ENCODE measurements at places on chromosomes 5 and 9.

- DNase-seq: no peak
Observed at GRCh38 chr9:93665128-93665636, 88.8 kb downstream of the PHF2 start.

- no peak for DNase-seq
Observed at GRCh38 chr9:109416135-109416706, 81.9 kb downstream of the PTPN3 start.

- no peak for DNase-seq
Observed at GRCh38 chr9:14247577-14247976, 66.4 kb downstream of the NFIB start.

DNA sequence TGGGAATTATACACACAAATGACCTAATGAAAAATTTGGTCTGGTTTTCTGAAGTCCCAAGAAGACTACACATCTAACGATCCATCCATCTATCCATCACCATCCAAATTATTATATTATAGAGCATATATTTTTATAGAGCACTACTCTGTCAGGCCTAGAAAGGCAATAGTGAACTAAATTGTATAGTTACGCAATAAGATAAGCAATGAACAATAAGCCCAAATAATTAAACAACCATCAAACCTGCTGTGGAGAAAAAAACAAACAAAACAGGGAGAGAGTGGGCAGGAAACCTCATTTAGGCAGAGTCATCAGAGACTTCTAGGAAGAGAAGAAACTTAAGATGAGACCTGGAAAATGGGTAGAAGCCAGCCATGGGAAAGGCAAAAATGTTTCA lies 59.7 kb downstream of the MTX3 start:
- no peak for DNase-seq

GRCh38 chr9:92384375-92384774 lies 20.0 kb downstream of the OGN start:
- no peak for DNase-seq

DNA sequence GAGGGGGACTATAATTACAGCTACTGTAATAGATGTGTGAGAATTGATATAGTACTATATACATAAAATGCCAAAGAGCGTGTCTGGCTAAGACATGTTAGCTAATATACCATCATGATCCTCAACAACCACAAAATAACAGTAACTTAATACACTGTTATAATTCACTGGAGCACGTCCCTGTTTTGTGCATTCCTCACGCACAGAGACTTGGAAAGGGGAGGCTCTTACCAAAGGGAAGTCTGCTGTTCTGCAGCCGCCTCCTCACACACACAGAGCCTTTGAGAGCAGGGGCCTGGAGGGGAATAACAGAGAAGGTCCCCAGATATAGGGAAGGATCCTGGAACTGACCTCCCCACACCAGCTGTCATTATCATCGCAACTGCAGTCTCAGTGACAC lies 97.3 kb downstream of the ANKRD18A start:
- DNase-seq: no peak

- no peak for DNase-seq
Observed at GRCh38 chr5:86354664-86355063, 263.1 kb upstream of the COX7C start.

- no peak for DNase-seq
Observed at GRCh38 chr9:133552236-133552635, 17.7 kb downstream of the ADAMTSL2 start.

DNA sequence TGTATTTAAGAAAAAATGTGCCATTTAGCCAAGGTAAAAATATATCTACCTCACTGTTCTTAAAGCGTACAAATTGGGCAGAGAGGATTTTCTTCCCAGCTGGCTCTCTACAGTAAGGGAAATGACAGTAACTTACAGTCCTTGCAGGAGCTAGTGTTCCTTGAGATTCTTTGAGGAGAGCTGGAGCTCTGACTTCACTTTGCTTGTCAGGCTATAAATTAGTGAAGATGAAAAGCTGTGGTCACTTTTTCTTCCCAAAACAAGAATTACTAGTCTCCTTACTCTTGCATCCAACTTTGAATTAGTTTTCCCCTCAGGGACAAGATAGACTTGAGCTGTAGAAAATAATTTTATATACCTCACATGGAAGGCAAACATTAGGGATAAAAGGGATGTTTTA lies 129.9 kb downstream of the ZSWIM6 start:
- DNase-seq: no peak

DNA sequence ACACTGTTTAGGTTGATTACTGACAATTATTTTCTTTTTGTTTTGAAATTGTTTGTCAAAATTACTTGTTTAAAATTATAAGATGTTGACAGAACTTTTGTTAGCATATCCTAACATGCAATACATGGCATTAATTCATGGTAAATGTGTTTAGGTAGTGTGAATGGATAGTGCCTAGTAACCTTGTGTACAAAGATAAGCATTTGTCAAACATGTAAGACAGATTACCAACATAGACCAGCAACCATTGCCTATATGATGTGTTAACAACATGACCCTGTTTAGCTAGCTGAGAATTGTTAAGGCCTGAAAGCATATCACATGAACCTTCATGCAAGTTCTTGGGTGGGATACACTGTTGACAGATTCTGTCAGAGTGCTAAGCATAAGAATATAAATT lies 13.4 kb downstream of the MAN2A1 start:
- no peak for DNase-seq

DNA sequence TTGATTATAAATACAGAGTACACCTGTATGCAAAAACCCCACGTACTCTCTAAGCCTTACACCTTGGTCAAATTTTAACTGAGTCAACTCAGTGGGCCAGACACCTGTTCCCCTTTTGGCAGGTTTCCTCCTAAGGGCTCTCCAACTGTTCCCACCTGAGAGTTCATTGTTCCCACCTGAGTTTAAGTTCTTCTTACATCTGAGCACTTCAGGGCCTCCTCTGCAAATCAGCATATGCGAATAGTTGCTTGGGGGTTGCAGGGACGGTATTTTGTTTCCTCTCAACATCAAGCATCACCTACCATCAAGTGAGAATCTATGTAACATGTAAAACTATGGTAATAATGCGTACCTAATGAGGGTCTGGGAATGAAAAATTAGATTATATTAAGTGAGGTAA lies 300.0 kb downstream of the PIK3R1 start:
- no peak for DNase-seq

DNA sequence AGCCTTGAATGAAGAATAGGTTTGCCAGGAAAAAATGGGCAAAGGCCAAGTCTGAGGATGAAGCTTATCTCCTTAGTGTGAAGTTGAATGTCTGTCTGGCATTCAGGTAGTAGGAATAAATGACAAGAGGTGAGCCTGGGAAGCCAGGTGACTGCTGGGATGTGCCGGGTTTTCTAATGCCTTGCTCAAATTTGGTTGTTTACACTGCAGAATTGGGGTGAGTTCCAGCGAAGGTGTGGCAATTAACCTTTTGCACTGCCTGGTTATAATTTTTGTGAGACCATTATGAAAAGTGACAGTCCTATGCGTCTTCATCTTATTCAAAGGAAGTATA lies 73.6 kb downstream of the MAST4 start:
- no peak for DNase-seq

- DNase-seq: no peak
Observed at GRCh38 chr9:133787754-133788025, 49.5 kb upstream of the SARDH start.

- no peak for DNase-seq
Observed at GRCh38 chr5:96741891-96742309, 65.8 kb downstream of the ERAP1 start.

- DNase-seq: no peak
Observed at GRCh38 chr9:99039505-99040182, 65.3 kb upstream of the TGFBR1 start.

GRCh38 chr5:14487897-14488570 lies 93.6 kb upstream of the OTULINL start:
- DNase-seq: no peak

GRCh38 chr9:35658968-35659220 lies 802 bp downstream of the CCDC107 start:
- DNase-seq: no peak

DNA sequence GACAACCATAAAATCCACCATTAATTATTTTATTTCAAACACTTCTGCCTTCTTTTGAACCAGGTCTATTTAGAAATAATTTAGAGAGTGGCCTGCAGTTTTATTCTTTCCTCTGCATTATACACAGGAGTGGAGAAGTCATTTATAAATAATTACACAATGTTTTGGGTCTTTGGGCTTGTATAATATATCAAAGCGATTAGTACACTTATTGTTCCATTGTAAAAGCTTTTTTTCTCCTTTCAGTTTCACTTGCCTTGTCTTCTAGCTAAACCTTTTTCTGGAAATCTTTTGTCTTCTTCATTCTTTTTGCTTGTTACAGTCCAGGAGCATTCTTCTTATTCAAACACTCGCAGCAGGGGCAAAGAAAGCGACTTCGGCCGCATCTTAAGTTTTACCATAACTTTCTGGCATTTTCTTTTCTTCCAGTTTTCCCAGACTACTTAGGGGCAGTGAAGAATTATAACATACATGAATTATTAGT lies 7.3 kb upstream of the NEUROG1 start:
- no peak for DNase-seq

- no peak for DNase-seq
Observed at GRCh38 chr9:95355500-95355899, 38.0 kb upstream of the FANCC start.

GRCh38 chr5:88602584-88602983 lies 280.4 kb downstream of the MEF2C start:
- peak; percentile 36 for DNase-seq

DNA sequence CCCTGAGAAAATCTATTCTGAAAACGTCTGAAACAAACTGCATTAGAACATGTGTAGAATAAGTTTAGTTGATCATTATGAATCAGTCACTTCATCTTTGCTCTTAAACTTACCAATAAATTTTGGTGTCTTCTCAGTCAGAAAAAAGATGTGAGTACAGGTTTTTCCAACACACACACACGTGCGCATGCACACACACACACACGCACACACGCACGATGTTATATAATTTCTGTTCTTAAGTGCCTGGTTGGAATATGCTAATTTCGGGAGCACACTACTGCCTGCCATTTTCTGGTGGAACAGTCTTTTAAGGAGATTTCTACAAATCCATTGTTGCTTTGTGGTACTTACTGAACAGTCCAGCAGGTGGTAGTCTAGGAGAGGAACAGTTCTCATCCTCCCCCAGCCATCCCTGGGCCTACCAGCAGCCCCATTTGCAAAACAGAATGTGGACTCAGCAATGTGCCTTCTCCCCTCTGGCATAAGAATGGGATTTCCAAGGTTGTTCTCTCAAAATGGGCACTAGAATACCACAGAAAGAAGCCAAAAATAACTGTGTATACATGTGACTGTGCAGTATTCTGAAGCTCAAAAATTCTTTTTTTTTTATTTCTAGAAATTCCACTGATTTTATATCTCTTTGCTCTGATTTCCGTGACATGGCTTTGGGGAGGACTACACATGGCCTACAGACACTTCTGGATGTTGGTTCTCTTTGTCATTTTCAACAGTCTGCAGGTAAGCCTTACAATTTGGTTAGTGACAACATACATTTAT lies 281.3 kb downstream of the ARRDC3 start:
- DNase-seq: peak; percentile 75

GRCh38 chr5:123421773-123422172 lies 1.4 kb downstream of the CEP120 start:
- no peak for DNase-seq

- no peak for DNase-seq
Observed at GRCh38 chr9:92392690-92393089, 11.7 kb downstream of the OGN start.

DNA sequence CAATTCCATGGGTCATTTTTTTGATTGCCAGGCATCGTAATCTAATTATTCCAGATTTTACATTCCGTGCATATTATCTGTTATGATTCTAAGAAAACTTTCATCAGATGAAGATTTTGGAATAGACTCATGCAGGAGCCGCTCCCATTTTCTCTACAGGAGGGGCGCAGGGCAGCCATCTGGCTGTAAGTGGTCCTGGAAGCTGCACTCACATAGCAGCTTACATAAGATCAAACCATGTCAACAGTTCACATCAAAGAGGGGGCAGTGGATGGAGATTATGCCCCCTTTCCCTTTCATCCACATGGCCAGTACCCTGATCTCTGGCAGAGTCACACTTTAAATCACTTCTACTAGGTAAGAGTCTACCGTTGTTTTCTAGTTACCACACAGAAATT lies 73.3 kb upstream of the PCA3 start:
- DNase-seq: no peak

GRCh38 chr5:169591636-169592035 lies 8.1 kb downstream of the SPDL1 start:
- no peak for DNase-seq

- DNase-seq: no peak
Observed at GRCh38 chr9:4371108-4371507, 71.2 kb upstream of the GLIS3 start.

DNA sequence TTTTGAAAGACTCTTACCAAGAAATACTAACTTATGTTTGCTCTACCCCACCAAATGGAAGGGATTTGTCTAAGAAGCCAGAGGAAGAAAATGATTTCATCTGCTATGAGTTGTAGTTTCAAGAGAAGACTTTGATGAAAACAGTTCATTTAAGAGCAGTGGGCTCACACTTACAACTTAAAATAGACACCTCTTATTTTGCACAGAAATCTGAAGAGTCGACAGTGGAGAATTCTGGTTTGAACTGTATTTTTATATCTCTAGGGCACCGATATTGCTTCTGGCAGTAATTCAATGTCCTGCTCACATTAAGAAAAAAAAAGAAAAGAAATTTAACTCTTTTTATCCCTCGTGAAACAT lies 1.9 kb upstream of the DAB2 start:
- DNase-seq: no peak

DNA sequence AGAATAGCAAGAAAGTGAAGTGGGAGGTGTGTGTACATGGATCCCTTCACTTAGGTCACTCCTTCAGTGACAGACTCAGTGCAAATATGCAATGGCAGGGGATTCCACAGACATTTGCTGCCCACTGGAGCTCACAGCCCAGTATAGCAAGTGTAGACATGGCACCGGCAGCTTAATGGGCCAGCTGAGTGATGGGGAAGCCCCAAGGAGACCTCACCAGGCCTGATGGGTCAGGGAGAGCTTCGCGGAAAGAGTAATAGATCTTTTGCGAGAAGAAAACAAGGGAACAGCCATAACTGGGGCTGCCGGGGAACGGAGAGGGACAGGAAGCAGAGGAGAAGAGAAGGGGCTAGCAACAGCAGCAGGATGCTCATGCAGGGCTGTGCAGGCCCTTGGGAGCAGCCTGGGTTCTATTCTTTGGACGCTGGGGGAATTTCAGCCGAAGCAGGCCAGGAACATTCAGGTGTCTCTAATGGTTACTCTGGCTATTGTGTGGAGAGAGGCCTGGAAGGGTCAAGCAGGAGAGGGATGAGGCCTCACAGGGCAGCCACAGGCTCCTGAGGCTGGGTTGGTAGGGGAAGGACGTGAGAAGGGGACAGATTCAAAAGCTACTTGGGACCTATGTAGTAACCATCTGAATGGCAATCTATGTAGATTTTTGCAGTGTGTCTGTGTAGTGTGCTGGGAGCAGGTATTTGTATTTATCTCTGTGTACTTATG lies 27.0 kb downstream of the TCF7 start:
- DNase-seq: no peak

- no peak for DNase-seq
Observed at GRCh38 chr5:68037546-68037945, 178.0 kb upstream of the PIK3R1 start.

Data from CD4-positive, CD25-positive, alpha-beta regulatory T cell (primary cell).